Stimulated activated CD8-positive, alpha-beta memory T cell treated with anti-CD3 and anti-CD28 coated beads, Interleukin-7, amount 100 ng/mL, for 24 hours (primary cell): ENCODE measurements at places on chromosomes 13 and 19.

DNA sequence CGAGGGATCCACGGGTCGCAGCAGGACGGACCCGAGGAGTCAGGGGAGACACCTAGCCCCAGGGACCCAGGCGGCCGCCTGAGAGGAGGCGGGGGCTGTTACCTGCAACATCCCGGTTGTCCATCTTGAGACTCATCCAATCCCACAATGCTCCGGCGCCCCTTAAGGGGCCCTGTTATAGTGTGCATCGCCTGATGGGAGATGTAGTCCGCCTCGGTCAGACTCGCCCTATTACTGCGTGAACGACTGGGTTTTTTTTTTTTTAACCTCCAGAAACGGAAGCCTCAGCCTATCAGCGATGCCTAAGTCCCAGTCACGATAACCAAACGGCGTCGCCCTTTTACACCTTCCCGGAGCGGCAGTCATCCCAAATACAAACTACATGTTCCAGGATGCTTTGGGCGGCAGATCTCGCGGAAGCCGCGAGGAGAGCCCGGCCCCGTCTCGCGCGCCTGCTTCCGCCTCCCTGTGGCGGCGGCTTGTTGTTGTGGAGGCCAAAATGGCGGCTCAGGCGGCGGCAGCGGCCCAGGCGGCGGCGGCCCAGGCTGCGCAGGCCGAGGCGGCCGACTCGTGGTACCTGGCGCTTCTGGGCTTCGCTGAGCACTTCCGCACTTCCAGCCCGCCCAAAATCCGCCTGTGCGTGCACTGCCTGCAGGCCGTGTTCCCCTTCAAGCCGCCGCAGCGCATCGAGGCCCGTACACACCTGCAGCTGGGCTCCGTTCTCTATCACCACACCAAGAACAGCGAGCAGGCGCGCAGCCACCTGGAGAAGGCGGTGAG, at the start of the genes MAU2 and SUGP1:
Gene MAU2 (plus strand): TSS at position 469 of the 780 bp plus-strand sequence. CDS start 31 bp downstream, at position 500.
Gene SUGP1 (minus strand): TSS at position 149 of the 780 bp plus-strand sequence. CDS start 13 bp downstream, at position 136.
- peak; percentile 74 for DNase-seq

DNA sequence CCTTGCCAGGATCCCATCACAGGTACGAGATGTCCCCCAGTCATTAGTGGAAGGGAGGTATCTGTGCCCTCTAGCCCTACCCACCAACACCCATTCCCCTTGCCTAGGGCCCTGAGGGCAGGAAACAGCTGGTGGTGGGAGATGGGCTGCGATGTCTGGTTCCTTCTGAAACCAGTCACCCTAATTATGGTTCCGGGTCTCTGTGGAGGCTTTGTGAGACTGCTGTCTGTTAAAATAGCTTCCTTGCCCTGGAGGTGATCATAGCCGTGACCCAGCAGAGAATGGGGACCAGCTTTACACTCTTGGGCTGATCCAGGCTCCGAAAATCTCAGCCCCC, 5.5 kb downstream of the ALDH16A1 start:
- no peak for DNase-seq

DNA sequence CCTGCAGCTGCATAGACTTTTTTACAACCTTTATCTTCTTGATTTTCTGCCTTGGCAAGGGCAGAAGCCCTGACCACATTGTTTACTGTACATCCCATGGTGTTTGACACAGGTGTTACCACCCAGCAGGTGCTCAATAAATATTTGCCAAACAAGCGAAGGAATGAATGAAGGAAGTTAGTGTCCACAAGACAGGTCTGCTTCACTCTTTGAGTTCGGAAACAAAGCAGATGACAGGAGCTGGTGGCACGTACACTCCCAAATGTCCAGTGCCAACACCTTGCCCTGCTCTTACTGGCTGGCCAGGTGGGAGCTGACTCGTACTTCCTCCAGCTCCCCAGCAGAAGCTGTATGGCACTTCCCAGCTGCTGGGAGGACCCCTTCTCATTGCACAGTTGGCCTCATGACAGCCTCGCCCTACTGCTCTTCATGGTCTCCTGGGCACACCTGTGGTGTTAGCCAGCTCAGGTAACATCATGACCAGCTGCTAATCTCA, 22.0 kb upstream of the MUC16 start:
- no peak for DNase-seq

GRCh38 chr19:34994643-34995541, 5.2 kb upstream of the GRAMD1A start:
- no peak for DNase-seq

- DNase-seq: no peak
Measured at GRCh38 chr13:112839356-112840105, 129.5 kb upstream of the MCF2L start.

DNA sequence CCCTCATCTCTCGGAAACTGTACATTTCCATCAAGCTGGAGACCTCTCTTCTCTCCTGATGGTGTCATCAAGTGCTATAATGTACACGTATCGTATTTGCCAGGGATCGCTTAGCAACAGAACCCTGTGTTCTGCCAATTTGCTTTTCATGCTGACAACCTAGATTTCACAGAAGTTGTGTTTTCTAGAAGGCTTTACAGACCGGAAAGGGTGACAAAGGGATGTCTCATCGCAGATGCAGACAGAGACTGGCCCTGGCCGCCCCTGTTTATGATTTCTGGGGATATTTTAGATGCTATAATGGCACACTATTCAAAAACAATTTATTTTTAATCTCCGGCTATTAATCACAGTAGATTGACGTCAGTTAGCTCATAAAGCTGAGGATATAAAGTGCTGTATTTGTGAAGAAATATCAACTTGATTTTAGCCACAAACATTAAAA, 291.4 kb downstream of the IRS2 start:
- DNase-seq: no peak

GRCh38 chr13:110589793-110590390, 25.5 kb upstream of the NAXD start:
- DNase-seq: no peak

GRCh38 chr13:93956426-93956825, 523.1 kb downstream of the DCT start:
- DNase-seq: no peak

DNA sequence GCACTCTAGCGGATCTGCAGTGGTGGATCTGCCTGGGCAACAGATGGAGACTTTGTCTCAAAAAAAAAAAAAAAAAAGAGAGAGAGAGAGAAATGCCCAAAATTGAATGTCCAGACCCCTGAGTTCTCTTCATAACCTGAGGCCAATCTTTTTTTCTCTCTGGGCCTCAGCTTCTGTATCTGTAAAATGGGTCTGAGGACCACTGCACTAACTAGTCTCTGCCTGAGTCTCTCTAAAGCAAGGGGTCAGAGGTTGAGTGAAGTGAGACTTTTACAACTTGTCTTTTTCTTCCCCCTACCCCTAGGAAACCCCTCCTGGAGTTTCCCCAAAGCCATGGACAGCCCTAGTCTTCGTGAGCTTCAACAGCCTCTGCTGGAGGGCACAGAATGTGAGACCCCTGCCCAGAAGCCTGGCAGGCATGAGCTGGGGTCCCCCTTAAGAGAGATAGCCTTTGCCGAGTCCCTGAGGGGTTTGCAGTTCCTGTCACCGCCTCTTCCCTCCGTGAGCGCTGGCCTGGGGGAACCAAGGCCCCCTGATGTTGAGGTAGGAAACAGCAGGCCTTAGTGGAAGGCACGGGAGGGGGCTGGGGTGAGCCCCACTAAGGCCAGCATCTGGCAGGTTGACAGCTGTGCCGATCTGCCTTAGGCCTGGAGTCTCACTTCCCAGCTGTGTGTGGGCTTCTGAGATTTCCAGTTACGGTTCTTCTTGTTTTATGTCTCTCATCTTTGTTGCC, 1.8 kb downstream of the TMEM91 start:
- no peak for DNase-seq

DNA sequence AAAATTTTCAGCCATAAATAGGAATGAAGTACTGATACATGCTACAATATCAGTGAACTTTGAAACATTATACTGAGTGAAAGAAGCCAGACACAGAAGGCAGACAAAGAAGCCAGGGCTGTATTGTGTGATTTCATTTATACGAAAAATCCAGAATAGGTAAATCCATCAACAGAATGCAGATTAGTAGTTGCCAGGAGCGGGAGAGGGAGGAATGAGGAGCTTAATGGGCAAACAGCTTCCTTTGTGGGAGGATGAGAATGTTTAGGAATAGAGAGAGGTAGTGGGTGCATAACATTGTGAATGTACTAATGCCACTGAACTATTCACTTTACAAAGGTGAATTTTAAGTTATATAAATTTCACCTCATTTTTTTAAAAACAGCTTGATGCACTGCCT, 103.3 kb upstream of the SERTM1 start:
- DNase-seq: no peak

DNA sequence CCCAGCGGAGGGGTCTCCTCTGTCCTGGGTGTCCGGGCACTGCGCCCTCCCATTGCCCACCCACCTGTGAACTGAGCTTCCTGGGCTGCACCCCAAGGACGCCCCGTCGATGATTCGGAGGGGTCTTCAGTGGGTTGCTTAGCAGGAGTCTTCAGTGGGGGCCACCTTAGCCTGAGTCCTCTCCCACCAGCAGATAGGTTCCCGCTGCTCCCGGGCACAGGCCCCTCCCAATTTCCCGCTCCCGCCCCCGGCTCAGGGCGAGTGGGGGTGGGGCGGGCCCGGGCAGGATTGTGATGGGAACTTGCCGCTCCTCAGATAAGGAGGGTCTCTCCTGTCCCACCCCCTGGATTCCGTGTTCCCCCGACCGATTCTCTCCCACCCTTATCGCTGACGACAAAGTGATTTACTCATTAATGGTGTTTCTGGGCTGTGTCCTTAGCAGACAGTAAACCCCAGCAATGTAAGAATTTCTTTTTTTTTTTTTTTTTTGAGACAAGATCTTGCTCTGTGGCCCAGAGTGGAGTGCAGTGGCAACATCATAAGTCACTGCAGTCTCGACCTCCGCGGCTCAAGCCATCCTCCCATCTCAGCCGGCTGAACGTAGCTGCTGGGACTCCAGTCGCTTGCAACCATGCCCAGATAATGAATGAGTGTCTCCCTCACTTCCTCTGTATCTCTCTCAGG, 655 bp upstream of the S1PR5 start:
- DNase-seq: no peak

DNA sequence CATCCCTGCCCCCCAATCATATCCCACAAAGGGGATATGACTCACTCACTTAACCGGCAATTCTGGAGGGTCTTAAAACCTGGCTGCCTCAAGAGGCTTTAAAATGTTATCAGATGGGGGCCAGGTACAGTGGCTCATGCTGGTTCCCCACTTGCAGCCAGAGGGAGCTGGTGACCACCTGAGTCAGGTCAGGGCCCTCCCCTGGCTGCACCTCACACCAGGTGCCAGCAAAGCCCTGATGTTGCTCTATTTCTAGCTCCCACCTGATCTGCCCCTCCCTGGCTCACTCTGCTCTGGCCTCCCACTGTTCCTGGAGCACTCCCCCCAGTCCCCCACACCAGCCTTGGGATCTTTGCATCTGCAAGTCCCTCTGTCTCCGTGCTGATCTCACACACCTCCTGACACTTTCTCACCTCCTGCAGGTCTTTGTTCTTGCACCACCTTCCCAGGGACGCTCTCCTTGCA, 14.2 kb downstream of the HPN start:
- DNase-seq: no peak

DNA sequence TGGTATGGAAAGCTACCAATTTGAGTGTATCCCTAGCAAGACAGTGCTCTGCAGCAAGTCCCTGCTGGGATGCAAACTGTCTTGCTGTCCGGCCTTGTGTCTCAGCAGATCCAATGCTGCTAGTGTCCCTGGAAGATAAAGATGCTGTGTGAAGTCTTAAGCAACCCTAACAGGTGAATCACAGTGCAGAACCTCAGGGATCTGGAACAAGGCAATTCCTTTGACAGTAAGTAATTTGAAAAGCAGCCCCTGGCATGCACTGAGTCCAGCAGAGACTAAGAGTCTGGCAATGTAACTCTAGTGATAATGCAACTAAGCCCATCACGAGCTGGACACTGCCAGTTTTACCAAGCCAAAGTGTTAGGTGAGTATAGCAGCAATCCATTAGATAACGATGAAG, 1.7 kb upstream of the UCHL3 start:
- no peak for DNase-seq

- peak; percentile 39 for DNase-seq
Measured at GRCh38 chr19:12090807-12091206, 26.3 kb downstream of the ZNF844 start.

- DNase-seq: no peak
Measured at GRCh38 chr13:95601216-95601615, 43.3 kb downstream of the DZIP1 start.

DNA sequence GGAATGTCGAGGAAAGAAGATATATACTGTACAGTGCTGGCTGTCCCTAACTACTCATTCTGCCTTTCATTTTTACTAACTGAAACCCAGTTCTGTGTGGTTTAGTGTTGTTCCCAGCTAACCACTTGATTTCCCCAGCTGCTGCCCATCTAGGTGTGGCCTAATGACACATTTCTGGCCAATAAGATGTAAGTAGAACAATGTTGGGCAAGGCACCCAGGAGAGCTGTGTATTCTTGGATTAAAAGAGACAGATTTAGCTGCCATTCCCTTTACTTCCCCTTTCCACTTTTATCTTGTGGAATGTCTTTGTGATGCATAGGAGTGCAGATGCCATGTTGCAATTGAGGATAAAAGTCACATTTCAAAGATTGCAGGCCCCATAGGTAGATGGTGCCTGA, 28.3 kb upstream of the PCDH9 start:
- DNase-seq: no peak

DNA sequence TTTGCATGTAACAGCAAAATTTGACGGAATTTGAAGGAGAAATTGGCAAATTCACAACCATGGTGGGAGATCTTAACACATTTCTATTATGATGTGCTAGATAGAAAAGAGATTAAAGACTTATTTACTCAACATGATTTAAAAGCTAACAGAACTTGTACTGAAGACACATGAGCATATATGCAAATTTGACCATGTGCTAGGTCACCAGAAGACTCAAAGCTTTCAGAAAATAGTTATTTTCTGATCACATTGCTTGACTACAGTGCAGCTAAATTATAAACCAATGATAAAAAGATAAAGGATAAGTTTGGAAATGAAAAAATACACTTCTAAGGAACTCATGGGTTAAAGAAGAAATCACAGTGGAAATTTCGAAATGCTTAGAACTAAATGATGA, 9.1 kb downstream of the GPR183 start:
- no peak for DNase-seq

DNA sequence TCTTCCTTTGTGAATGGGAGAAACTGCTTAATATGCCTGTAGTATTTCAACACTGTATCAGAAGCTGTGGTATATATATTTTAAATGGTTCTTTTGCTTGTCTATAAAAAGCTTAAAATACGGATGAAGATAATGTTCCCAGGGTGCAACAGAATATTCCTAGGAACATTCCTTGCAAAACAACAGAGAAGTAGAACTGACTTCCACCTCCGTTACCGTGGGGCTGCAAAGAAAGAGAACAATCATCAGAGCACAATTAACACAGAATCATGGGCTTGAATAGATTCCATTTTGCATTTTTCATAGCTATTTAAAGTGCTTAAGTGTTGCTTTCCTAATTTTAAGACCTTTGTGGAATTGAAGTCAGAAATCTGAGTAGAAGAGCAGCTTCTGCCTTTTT, 1227.7 kb downstream of the EFNB2 start:
- no peak for DNase-seq

DNA sequence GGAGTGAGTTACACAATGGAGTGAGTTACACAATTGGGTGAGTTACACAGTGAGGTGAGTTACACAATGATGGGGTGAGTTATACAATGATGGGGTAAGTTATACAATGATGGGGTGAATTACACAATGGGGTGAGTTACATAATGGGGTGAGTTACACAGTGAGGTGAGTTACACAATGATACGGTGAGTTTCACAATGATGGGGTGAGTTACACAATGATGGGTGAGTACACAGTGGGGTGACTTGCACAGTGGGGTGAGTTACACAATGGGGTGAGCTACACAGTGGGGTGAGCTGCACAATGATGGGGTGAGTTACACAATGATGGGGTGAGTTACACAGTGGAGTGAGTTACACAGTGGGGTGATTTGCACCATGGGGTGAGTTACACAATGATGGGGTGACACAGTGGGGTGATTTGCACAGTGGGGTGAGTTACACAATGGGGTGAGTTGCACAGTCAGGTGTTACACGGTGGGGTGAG, 52.5 kb upstream of the GAS6 start:
- no peak for DNase-seq
